Sigmoid colon (tissue), 7 donors: ENCODE measurements at places on chromosomes 2 and 18.

DNA sequence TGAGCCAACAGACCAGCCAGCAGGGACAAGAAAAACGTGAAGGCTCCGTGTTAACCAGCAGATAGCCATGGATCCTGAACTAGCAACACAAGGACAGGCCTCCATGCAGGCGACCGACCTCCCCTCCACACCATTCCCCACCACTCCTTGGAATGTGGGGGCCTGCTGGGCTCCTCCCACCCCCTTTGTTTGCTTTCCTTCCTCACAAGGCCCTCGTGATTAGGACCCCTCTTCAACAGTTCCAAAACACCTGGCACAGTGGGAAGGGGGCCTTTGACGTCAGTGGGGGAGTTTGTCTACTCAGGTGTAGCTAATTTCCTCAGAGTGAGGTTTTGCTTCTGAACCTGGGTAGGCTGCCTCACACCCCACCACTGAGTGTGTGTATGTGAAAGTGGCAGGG, 37.8 kb downstream of the SLC14A2 start:
- DNase-seq = no peak

GRCh38 chr18:74766251-74766650, 168.6 kb downstream of the ZNF407 start:
- no peak for DNase-seq

GRCh38 chr2:113720167-113720566, 36.3 kb downstream of the SLC35F5 start:
- no peak for DNase-seq

DNA sequence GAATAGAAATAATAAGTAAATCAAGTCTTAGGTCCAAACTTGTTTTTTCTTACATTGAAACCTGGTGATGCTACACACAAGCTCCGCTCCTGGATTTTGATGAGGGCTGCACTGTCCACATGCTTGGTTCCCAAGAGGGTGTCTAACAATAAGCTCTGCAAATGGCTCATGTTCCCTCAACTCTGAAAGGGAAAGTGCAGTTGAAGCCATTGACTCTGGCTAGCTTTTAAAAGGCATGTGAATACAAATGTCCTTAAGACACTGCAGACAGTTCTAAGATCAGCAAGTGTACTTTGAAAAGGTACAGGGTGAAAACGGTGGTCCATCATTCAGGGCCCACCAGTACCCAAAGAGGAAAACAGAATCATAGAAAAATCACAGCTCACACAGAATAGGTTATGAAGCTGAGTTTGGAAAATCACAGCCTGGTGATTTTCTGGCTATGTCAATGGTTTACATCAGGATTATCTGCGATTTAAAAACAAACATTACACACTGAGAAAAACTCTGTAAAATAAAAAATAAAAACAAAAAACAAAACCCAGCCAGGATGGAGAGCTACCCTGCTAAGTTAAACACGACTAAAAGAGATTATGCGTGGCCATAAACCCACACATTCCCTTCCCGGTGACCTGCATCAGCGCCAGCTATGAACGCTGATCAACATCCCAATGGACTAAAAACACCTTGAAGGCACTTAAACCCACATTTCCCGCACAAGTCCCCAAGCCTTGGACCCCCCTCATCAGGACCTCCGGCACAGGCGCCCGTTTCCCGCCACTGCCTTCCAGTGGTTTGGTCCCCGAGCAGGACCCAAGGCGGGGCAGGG, 554 bp downstream of the PFN4 start:
- DNase-seq = no peak

DNA sequence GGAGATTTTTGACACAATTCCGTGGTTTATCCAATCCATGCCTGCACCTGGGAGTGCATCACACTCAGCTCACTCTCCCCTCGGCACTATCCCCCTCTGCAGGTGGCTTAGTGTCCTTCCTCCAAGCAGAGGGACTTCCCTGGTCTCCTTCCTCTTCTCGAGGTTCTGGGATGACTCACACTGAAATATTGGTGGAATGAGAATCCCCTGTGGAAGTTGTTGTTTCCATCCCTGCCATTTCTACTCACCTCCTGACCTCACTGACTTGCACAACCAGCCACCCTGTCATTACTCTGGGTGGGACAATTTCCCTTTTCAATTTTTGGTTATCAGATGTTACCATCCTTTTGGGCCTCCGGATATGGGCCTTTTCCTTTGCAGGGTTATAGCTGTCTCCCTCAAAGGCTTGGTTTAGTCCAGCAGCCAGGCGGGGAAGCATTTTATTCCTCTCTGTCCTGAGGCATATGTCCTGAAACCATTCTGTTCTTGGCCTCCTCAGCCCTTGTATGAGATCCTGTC, 59.9 kb downstream of the PTPRM start:
- DNase-seq = no peak

GRCh38 chr2:151728804-151729414, 5.4 kb downstream of the NEB start:
- DNase-seq = no peak
